ENCODE measurements at places on chromosomes 2 and 18.

- DNase-seq = no peak
Observed at GRCh38 chr2:171132086-171132485, 28.6 kb downstream of the TLK1 start.

- no peak for DNase-seq
Observed at GRCh38 chr18:6044773-6045172, 149.5 kb upstream of the TMEM200C start.

DNA sequence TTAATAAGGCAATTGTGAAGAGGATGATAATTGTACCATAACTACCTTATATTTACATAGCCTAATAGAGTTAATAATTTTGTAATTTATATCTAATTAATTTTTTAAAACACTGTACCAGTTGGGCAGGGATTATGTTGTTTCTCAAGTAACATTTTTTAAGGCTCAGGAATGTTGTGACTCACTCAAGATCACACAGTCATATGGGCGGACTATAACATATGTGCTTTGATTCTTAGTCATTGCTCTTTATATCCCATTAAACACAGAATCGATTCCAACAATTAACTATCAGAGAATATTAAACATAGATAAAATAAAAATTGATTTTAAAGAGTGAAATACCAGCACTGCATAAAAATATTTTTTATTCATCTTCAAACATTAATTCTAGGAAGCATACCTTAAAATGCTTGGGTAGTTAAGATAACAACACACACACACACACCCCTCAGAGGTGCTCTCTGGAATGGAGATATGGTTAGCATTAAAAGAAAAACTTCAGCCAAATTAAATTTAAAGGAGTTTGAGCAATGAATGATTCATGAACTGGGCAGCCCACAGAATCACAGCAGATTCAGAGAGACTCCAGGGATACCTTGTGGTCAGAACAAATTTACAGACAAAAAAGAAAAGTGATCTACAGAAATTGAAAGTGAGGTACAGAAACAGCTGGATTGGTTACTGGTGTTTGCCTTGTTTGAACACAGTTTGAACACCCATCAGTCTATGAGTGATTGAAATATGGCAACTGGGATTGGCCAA is 869.4 kb upstream of the ID2 start:
- no peak for DNase-seq

DNA sequence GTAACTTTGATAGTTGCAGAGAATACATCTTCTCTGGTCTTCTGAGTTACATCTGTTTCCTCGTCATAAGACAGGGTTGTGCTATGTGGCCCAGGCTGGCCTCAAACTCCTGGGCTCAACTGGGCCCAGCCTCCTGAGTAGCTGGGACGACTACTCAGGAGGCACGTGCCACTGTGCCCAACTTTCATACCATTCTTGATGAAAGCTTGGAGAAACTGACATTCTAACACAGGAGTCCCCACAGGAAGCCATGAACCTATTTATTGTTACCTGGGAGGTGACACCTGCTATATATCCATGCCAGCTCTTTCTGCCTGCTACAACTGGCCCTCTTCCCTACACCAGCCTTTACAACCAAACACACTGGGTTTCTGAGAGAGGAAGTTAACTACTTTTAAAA is 19.1 kb downstream of the EIF2AK3 start:
- no peak for DNase-seq

GRCh38 chr2:54838585-54839035 is 115.1 kb downstream of the EML6 start:
- DNase-seq = peak; percentile 60

GRCh38 chr2:105556366-105556765 is 157.5 kb upstream of the FHL2 start:
- no peak for DNase-seq
